SW 1271 (cell line): ENCODE measurements at places on chromosomes 7 and 10.

- no peak for DNase-seq
Observed at GRCh38 chr10:131726076-131726880, 174.5 kb upstream of the PPP2R2D start.

GRCh38 chr10:33497338-33497737 lies 162.9 kb upstream of the NRP1 start:
- no peak for DNase-seq

DNA sequence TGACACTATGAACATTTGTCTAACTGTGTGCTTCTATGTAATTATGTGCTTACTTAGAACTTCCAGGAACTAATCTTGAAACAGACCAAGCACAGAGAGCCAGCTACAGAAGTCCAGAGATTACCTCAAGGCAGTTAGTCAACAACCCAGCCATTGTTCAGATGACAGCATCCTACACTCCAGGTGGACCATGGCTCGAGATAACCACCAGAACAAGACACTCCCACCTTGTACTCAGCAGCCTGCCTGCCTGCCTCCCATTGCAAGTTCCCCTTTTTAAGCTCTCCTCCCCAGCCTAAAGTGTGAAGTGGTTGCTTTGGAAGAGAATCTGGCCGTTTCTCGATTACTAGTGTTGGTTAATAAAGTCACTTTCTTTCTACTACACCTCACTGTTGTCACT lies 1080.6 kb upstream of the LRRN3 start:
- DNase-seq, result no peak

DNA sequence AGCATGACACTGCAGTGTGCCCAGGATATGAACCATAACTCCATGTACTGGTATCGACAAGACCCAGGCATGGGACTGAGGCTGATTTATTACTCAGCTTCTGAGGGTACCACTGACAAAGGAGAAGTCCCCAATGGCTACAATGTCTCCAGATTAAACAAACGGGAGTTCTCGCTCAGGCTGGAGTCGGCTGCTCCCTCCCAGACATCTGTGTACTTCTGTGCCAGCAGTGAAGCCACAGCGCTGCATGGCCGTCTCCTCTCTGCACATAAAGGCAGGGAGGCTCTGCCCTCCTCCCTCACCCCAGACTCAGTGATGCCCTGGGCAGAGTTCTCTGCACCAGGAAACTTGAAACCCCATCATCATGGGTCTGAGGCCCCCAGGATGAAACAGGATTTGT lies 70.7 kb upstream of the PRSS58 start:
- no peak for DNase-seq

GRCh38 chr10:80144067-80144695 lies 11.7 kb downstream of the PLAC9 start:
- DNase-seq, result no peak

DNA sequence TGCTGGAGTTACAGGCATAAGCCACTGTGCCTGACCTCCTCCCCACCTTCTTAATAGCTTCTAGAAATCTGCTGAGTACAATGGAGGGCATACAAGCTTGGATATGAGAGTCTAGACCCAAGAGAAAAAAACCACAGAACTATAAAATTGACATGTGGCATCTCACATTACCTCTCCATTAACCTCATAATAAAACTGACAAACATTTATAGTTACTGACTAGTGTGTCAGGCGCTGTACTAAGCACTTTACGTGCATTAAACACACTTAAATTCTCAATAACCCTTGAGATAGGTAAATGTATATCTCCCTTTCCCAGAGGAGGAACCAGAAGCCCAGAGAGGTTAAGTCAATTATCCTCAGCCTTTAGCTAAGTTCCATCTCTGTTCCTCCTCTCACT lies 300.5 kb upstream of the MYO3A start:
- DNase-seq, result no peak
